ENCODE measurements at places on chromosomes 4 and X.
A peak's percentile ranks its signal among the peaks of the same experiment; 100 is the strongest.

GRCh38 chr4:83019794-83020494 is 9.3 kb upstream of the LIN54 start:
- no peak for DNase-seq

GRCh38 chrX:13153796-13154195 is 109.4 kb upstream of the FAM9C start:
- DNase-seq: no peak

DNA sequence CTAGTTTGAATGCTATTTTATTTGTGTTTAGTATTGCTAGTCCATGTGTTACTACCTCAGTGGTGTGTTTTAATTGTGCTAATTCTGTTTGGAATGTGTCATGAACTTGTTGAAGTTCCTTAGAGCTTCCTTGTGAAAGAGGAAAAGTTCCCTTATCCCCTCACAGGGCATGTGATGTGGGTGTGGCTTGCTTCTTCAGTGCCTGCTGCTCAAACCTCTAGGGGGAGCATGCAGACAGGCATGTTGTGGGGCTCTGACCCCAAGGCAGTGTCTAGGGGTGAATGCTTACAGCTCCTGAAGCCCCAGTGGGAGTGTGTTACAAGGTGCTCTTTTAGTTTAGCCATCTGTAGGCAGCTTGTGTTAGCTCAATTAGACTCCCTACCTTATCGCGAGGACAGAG is 86.5 kb downstream of the MAGED4 start:
- no peak for DNase-seq

DNA sequence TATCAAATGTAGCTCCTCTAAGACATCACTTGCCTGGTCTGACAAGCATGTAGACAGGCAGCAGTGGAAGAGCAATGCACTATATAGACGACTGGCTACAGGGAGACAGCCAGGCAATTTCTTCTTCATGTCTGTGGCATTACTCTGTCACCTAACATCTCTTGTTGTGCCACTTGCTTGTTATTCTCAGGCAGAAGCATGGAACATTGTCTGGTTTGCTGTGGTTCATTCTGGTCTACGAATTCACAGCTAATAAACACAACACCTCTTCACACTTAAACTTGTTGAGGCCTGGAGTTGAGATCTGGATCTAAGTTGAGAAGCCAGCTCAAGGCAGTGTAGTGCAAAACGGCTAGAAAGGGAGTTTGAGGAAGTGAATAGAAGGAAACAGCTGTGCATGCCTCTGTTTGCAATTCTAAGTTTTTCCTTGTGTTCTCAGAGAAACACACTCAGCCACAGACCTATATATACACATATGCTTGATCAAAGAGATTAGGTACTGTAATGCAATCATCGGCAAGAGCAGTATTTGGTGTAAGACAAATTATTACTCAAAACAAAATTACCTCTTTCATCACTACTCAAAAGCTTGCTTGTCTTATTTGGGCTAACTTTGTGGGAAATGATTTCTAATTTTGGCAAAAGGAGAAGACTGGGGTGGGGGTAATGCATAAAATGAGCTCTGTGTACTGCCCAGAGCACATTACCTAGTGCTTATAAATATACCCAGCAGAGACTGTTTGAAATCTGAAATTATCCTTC is 243.8 kb downstream of the PPP3CA start:
- DNase-seq: no peak

DNA sequence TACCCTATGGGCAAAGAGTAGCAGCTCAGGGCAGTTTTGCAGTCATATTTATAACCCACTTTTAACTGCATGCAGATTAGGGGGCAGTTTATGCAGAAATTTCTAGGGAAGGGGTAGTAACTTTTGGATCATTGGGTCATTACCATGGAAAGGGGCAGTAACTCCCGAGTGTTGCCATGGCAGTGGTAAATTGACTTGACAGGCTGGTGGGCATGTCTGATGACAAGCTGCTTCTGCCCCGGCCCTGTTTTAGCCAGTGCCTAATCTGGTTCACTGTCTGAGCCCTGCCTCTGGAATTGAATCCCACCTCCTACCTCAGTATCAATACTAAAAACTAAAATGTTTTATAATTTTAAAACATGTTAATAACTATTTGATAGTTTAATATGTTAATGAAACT is 362.1 kb upstream of the ATOH1 start:
- no peak for DNase-seq

- no peak for DNase-seq
These were observed 36.0 kb downstream of the GAB3 start for GRCh38 chrX:154714925-154715324.

DNA sequence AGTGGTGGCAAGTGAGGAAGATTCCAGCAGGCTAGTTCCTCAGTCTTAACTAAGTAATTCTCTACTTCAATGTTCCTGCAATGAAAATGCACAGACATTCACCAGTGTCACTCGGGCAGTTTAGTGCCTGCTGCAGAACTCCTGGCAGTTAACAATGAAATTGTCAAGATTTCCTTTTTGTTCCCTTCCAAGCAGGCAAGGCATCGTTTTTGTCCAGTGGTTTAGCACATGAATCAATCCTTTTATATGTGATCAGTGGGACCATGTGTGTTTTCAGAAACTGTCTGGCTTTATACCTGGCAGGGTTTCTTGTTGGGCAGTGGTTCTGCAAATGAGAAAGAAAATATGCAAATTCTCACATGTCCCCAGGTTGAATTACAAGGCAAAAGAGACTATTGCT is 122.2 kb downstream of the GBA3 start:
- no peak for DNase-seq

- no peak for DNase-seq
These were observed 91.2 kb downstream of the RAP1GDS1 start for GRCh38 chr4:98352396-98352795.

DNA sequence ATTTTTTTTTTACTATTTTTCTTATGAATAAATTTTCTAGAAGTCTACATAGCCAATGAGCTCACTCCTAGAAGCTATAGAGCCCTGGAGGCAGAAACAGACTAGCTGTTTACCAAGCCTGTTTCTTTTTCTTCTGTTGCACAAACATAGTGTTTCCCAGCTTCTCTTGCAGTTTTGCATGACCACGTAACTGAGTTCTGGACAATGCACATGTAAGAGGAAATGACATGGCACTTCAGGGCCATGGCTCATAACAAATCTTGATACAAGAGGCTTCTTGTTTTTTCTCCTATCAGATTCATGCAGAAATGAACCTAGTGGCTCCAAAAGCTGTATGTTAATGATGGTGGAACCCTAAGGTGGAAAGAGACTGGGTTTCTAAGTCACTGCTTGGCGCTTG is 127.4 kb downstream of the ZNF330 start:
- DNase-seq: no peak

- peak; percentile 8 for DNase-seq
These were observed 73.1 kb downstream of the QRFPR start for GRCh38 chr4:121307445-121308327.

DNA sequence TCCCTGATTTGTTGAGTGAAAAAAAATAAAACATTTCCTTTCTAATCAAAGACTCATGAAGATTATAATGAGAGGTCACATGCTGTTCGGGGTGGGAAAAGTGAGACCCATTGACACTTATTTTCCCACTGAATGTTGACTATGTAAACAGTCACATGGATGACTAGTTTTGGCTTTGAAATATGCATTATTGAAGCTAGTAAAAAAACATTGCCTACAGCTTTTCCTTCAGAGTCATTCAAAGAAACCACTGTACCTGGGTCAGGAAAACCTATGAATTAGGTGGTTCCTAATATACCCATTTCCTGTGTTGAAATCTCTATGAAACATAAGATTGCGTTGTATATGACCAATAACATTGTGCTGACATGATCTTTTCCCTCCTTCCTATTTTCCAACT is 251.2 kb downstream of the CFAP299 start:
- no peak for DNase-seq

GRCh38 chr4:6608758-6609414 is 31.6 kb upstream of the MRFAP1 start:
- no peak for DNase-seq

GRCh38 chrX:101595739-101596419 is 21.9 kb downstream of the ARMCX6 start:
- DNase-seq: no peak

DNA sequence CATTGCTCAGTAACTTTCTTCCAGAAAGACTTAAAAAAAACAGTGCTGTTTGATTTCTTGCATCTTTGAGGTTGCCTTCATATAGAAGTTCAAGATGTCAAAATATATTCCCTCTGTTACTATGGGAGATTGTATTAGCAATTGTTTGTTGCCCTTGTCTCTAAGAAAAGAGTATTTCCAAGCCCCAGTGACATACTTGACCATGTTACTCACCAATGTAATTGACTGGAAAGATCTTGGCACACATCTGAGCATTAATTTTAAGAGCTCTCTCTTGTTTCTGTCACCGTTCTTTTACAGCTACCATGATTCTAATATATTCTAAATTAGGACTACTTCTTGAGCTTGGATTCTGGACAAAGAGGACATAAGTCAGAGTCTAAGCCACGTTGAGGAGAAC is 902.7 kb upstream of the EPHA5 start:
- DNase-seq: no peak

DNA sequence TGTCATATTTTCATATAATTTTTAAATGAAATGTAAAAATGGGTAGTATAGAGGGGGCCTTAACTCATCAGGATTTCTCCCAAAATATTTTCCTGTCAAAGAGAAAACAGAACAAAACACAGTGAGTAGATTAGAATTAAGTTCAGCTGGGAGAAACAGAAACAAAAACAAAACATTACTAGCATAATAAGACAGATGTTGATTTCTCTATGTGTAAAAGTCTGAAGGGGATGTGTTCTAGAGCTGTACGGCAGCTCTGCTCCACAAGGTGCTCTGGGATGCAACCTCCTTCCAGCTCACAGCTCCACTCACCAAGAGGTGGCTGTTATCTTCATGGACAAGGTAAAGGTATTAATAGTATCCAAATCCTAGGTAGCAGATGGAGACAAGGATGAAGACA is 72.8 kb downstream of the ARHGEF38 start:
- DNase-seq: no peak

DNA sequence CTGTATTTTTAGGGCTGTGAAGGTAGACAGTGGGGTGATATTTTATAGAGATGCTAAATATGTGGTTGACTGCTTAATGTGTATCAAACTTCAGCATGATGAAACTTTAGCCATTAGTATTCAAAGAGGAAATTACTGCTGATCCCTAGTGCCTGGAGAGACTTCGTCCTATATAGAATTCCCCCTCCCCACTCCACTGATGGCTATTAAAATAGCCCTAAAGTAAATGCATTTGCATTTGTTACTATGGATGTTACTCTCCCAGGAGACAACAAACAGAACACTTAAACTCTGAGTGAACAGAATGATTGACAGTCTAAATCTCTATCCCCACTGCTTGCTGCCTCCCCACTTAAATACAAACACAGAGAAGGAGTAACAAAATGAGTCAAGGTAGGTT is 39.1 kb downstream of the ADGRL3 start:
- no peak for DNase-seq

DNA sequence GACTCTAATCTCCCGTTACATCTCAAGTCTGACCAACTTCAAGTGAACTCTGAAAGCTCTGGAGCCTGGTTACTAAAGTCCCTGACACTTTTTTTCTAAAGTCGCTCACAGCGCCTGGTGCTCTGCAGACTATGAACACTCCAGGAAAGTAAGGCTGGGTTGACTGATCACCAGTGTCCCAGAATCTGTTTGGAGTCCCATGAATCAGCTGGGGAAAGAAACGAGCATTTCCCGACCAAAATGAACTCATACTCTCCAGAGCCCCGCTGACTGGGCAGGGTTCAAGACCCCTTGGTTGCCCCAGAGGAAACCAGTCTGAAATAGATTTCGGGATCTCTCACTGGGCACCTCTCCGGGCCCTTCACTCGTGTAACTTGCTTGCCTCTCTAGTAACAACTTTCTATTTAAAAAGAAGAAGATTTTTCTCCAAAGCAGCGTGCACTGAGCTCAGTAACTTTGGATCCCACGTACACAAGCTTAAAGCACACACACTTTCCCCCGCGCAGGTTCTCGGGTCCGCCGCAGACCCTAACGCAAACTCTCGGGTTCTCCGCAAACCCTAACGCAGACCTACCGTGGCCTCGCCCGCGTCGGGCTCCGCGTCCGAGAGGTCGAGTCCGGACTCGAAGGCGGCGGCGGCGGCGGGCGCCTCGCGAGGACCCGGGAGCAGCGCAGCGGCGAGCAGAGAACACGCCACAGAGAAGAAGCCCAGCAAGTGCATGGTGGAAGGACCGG is 964 bp downstream of the VEGFC start:
- no peak for DNase-seq

- no peak for DNase-seq
These were observed 23.8 kb downstream of the DDIT4L start for GRCh38 chr4:100166297-100167039.

DNA sequence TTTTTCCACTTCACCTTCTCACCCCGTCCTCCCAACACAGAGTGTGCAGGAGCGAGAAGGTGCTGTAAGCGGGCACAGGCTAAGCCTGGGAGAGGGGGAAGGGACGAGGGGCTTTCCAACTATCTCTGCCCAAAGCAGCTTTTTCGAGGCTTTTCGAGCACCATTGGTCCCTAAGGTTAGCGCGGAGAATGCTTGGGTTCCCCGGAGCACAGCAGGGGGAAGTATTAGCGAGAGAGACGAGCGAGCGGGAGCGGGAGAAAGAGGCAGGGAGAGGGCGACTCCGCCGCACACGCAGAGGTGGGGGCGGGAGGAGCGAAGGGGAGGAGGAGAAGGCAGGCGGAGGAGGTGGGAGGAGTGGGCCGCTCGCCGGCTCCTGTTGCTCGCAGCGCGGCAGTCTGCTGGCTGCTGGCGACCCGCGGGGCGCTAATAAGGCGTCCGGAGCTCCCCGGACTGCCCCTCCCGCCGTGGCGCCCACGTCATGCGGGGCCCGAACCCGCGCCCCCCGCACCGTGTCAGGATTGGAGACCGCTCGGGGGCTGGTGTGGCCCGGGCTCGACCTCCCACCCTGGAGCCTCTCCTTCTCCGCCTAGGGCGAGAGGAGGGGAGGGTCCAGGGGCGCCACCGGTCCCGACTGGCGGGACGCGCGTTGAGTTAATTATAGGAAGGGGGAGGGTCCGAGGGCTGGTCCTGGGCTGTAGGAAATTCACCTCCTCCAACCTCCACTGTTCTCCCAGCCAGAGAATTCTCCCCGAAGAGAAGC is at the start of gene ADAMTS3:
Gene ADAMTS3, minus strand, starts transcription at position 263 of the 760 bp plus-strand sequence. CDS start 459 bp downstream, outside the sequence.
- no peak for DNase-seq

DNA sequence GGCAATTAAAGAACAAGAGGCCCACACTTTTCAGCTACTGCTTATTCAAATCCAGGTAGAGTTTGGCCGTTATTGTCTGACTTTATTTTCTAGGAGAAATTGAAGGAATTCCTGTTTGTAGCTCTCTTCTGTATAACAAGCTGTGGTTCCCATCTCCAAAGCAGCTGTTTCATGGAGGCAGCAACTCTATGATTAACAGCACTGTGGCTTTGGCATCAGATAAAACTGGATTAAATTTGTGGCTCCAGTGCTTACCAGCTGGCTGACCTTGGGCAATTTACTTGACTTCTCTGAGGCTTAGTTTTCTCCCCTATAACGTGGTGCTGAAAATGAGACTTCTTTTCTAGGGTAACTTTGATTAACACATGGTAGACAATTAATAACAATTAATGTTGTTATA is 28.1 kb downstream of the SLC30A9 start:
- no peak for DNase-seq

GRCh38 chrX:19670854-19671620 is 155.7 kb upstream of the MAP3K15 start:
- DNase-seq: no peak

Measured in stimulated activated CD8-positive, alpha-beta memory T cell treated with anti-CD3 and anti-CD28 coated beads, Interleukin-7, amount 100 ng/mL, for 1 hour (primary cell).